ENCODE measurements at places on chromosomes 16 and 17.
A peak's percentile ranks its signal among the peaks of the same experiment; 100 is the strongest.

- DNase-seq = no peak
These were observed 572.2 kb downstream of the CDH13 start for GRCh38 chr16:83198977-83199376.

- DNase-seq = no peak
These were observed 756.0 kb upstream of the RBFOX1 start for GRCh38 chr16:6576606-6577005.

DNA sequence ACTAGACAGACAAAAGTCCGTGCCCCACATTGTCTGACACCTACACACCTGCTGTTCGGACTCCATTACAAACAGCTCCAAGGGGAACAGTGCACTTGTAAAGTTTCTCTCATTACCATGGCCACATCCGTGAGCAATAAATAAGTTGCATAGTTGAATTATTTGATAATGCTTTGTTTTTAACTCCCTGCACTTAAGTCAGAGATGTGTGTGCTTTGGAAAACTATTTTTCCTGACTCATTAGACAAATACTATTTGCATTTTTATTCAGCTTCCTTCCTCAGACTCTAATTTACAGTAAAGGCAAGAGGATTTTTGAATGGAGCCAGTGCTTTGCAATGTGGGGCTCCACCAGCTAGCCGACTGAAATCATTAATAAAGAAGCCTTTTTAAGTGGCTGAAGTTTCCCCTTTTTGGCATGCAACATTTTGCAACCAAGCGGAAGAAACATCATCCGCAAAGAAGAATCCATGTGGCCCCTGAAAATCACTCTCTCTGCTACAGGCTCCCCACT is 6.5 kb upstream of the CCL2 start:
- DNase-seq = no peak

- DNase-seq = no peak
These were observed 22.9 kb upstream of the PRSS54 start for GRCh38 chr16:58317608-58318152.

- no peak for DNase-seq
These were observed 4.8 kb downstream of the CIAO3 start for GRCh38 chr16:735982-736453.

GRCh38 chr17:64032081-64032480 is 11.6 kb upstream of the ICAM2 start:
- no peak for DNase-seq

DNA sequence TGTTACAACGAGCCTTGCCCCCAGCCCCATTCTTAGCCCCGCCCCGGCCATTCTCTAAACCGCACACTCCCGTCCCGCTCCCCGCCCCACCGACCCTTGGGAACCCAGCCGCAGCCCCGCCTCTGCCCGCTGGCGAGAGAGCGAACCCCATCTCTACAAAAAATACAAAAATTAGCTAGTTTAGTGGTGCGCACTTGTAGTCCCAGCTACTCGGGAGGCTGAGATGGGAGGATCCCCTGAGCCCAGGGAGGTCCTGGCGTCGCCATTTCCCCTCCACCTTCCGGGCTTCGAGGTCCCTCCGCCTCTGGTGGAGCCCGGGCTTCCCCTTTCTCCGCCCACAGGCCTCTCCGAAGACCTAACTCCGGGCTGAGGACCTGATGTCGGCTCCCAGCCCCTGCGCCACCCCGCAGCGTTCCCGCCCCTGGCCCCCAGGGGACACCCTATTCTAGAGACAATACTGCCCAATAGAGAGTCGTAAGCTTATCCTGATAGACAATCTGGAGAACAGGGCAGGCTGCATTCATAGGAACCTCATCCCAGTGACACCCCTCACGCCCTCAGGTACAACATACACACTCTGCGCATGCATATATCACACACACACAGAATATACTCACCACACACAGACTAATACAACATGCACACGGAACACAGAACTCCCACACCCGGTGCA is 480 bp upstream of the PROCA1 start:
- peak; percentile 35 for DNase-seq

- no peak for DNase-seq
These were observed 251.2 kb upstream of the SALL1 start for GRCh38 chr16:51402298-51402697.

DNA sequence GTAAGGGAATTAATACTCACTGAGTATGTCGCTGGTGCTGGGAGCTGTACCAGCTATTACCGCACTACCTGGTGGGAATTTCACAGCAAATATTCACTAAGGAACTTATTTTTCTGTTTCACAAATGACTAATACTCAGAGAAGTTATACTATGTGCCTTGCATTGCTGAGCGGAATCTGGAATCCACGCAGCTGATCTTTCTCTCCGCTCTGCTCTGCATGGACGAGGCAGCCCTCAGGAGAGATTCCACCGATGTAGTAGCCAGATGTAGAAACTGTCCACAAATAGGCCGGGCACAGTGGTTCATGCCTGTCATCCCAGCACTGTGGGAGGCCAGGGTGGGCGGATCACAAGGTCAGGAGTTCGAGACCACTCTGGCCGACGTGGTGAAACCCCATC is 17.1 kb downstream of the NME3 start:
- no peak for DNase-seq

GRCh38 chr17:60641126-60641525 is 36.5 kb upstream of the BCAS3 start:
- no peak for DNase-seq

- no peak for DNase-seq
These were observed 68.8 kb downstream of the ITFG1 start for GRCh38 chr16:47392081-47392480.

DNA sequence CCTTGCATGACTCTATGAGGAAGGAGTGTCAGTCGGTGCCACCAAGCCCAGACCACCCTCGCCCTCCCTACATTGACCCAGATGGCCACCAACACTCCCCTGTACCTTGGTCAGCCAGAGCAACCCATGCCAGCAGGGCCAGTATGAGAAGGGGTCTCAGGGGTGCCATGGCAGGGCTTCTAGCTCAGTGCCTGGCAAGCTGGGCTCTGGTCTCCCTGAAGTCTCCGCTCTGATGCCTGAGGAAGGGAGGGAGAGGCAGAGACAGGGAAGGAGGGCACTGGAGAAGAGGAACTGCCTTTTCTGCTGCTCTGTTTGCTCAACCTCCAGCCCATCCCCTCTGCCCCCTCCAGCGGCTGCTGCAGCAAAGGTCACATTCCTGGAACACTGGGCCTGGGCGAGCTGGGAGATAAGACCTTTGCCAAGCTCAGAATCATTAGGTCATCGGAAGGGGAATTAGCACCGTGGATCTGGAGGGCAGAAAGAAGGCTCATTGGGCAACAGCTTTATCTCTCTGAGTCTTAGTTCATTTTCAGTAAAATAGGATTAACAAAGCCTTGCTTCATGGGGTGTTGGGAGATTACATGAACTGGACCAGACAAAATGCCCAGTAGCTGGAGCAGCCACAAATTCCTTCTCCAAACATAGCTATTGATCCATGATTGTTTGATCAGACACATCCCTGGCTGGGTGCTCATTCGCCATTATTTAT is at the start of gene VTN:
VTN (minus strand) TSS at position 273 of the 709 bp plus-strand sequence; CDS start at position 169, 104 bp downstream.
- DNase-seq = peak; percentile 16

DNA sequence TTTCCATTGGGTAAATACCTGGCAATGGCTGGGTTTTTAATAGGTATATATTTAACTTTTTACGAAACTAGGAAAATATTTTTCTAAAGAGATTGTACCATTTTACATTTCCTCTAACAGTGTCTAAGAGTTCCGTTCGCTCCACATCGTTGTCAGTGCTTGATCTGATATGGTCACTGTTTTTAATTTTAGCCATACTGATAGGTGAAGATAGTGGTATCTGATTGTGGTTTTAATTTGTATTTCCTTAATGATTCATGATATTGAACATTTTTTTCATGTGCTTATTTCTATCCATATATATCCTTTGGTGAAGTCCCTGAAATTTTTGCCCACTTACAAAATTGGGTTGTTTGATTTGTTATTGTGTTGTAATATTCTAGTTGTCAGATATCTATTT is 117.7 kb downstream of the CHD9 start:
- no peak for DNase-seq

DNA sequence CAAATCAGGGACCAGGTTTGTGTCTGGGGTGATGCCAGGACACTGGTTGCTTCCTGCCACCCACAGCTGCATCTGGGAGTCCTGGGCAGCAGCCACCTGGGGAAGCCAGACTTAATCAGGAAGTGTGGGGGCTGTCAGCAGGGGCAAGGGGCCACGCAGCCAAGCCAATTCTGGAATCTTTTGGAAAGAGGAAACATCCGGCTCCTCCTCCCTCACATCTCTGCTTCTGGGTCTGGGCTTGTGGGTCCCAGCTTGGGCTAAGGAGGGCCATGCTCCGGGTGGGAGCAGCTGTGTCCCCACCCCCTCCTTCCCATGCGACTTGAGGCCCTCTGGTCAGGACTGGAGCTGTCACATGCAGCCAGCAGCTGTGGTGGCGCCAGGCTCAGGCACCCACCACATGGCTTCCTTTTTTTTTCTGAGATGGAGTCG is 37.0 kb upstream of the CCDC182 start:
- no peak for DNase-seq

GRCh38 chr17:9363440-9364350 is 211.9 kb downstream of the STX8 start:
- no peak for DNase-seq

- no peak for DNase-seq
These were observed 19.9 kb downstream of the SP2 start for GRCh38 chr17:47915776-47916398.

GRCh38 chr16:10992112-10992511 is 47.7 kb downstream of the CLEC16A start:
- DNase-seq = no peak

GRCh38 chr17:72717276-72717675 is 375.2 kb downstream of the SLC39A11 start:
- no peak for DNase-seq

DNA sequence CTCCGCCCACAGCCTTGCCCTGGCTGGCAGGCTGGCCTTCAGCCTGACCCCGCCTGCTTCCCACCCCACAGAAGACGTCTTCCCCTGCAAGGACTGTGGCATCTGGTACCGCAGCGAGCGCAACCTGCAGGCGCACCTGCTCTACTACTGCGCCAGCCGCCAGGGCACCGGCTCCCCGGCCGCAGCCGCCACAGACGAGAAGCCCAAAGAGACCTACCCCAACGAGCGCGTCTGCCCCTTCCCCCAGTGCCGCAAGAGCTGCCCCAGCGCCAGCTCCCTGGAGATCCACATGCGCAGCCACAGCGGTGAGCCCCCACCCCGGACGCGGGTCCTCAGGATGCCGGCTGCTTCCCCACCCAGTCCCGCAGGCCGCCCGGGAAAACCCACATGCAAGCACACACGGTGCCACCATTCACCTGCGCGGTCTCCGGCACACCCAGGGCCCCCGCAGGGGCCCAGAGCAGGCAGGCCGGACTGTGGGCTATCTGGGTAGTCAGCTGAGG is 38.2 kb upstream of the ZC3H18 start:
- DNase-seq = no peak

- peak; percentile 58 for DNase-seq
These were observed 4.4 kb downstream of the KDM6B start for GRCh38 chr17:7838090-7839075.

DNA sequence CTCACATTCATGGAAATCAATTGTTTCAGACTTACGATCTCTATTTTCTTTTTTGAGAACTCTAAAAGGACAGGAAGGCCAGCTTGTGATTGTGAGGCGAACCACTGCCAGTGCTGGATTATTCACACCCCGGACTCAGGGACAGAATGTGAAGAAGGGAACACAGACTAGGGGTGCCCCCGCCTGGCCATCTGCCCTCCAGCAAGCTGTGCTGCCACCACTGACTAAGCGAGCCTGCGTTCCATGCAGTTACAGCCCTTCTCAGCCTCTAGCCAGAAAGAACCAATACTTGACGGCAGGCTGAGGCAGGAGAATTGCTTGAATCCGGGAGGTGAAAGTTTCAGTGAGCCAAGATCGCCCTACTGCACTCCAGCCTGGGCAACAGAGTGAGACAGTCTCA is 2.8 kb downstream of the HAGH start:
- DNase-seq = no peak

DNA sequence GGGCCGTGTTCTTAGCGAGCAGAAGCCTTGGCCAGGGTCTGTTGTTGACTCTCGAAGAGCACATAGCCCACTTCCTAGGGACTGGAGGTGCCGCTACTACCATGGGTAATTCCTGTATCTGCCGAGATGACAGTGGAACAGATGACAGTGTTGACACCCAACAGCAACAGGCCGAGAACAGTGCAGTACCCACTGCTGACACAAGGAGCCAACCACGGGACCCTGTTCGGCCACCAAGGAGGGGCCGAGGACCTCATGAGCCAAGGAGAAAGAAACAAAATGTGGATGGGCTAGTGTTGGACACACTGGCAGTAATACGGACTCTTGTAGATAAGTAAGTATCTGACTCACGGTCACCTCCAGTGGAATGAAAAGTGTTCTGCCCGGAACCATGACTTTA is 18.5 kb downstream of the RSPRY1 start:
- no peak for DNase-seq

- no peak for DNase-seq
These were observed 4.4 kb upstream of the CYB561 start for GRCh38 chr17:63450551-63450950.

GRCh38 chr16:75329943-75330342 is 78.5 kb upstream of the BCAR1 start:
- DNase-seq = no peak
